Caco-2 (cell line): ENCODE measurements at places on chromosomes 2 and 18.

DNA sequence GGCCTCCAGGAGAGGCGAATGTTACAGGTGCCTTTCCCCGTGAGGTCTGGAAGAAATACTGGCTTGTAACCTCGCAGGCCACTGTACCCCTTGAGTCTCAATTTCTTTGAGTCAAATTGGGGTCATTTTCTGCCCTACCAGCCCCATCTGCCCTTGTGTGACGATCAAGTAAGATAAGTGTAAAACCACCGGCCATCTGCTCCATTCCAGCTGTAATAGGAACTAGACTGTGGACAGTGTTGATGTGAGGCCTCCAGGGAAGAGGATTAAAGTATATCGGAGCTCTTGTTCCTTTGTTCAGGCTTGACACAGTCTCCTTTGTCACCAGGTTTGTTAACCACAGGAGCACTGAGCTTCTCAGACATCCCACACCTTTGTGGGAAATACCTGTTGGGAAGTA is 65.6 kb downstream of the MRPS9 start:
- DNase-seq: no peak

GRCh38 chr2:216308576-216308975 is 63.7 kb downstream of the MARCHF4 start:
- DNase-seq: no peak

DNA sequence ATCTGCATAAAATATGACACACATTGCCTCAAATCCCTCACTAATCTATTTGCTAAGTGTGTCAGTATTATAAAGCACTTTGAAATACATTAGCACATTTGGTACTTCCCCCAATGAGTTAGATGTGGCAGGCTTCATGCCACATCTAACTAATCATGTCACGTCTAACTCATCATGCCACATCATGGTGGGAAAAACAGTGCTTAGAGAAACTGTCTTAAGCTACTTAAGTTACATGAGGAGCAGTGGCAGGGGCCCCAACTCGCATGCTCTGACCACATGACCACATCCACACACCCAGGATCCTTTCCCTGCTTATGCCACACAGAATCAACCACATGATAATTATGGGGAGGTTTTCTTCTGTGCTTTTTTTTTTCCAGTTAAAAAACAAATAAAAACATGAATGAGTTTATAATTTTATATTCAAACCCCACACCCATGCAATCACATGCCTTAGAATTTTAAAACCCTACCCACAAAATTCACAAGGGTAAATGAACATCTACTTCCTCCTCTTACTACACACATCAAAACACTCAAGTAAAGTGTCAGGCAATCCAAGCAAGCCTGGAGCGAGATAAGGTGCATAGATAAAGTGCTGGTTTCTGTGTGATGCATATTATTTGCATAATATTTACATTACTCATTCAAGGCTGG is 1.6 kb downstream of the ABCA12 start:
- DNase-seq: no peak

DNA sequence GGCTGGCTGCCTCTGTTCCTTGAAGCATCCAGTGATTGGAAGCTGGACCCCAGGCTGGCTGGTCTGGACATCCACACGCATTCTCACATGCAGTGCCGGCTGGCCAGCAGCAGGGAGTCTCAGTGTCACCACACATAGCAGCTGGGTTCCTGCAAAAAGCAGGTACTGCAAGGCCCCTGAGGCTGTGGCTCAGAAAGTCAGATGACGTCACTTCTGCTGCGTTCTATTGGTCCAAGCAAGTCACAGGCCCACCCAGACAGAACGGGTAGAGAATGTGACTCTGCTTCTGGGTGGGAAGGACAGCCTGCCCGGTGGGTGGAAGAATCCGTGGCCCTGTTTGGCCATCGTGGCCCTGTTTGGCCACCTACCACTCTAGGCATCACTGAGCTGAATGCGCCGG is 51.3 kb upstream of the SPP2 start:
- peak; percentile 7 for DNase-seq

GRCh38 chr2:85988914-85989270 is 100.1 kb upstream of the ST3GAL5 start:
- no peak for DNase-seq

GRCh38 chr2:46555011-46555410 is 75.6 kb downstream of the TMEM247 start:
- DNase-seq: no peak

GRCh38 chr2:65867446-65867845 is 435.0 kb upstream of the SPRED2 start:
- no peak for DNase-seq

DNA sequence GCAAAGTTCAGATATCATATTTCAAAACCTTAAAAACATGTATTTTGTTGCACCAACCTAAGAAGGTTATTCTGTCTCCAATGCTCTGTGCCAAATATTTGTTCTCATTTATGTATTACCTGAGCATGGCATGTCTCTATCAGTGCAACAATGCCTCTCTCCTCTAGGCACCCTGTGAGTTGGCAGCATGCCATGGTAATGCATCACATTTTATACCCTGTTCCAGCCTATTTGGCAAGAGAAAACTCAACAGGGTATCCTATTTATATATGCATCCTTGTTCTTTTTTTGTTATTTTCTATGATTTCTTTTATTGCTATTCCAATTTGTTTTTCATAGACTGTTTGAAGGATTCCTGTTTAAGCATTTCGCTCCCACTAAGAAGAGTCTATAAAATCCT is 126.3 kb upstream of the NRXN1 start:
- DNase-seq: no peak

GRCh38 chr2:79530443-79530842 is 17.6 kb downstream of the CTNNA2 start:
- DNase-seq: no peak

- DNase-seq: no peak
These were observed 225.7 kb upstream of the FANCL start for GRCh38 chr2:58466804-58467203.

DNA sequence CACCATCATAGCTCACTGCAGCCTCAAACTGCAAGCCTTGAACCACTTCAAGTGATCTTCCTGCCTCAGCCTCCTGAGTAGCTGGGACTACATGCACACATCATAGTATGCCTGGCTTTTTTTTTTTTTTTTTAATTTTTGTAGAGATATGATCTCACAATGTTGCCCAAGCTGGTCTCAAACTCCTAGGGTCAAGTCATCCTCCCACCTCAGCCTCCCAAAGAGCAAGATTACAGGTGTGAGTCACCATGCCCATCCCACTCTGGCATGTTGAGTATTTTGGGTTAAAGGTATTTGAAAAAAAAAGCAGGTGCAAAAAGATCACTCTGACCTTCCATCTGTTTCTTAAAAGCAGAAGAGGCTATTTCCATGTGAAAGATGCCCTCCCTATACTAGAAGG is 86.4 kb upstream of the FZD7 start:
- no peak for DNase-seq

DNA sequence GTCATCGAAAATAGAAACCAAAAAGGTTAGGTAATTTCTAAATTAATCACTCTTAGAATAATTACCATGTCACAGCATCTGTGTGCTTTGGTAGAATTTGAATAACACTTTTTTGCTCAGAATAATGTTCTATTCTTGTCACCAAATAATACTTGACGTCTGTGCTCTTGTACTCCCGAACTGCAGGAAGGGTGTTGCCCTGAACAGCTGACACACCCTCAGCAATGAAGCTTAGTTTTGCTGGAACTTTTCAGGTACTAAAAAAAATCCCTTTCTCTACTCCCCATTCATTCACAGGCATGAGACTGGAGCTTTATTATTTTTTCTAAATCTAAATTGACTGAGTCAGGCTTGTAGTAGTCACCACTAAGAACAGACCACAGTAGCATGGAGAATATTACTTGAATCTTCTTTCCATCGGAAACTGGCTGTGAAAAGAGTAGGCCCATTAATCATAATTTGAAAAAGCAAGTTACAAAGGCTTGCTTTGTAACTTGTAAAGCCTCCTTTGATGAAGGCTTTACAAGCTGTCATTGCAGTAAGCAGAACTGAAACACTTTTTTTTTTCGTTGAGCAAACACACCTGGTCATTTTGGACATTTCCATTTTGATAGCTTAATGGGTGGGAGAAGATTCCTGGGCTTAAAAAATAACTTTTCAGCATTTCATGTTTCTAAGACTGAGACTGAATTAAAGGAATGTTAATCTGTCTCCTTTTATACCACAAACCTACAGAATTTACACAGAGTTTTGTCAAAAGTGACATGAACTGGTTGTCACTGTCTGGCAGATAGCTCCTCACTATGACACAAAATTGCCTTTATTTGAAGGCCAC is 70.3 kb upstream of the PELI1 start:
- peak; percentile 69 for DNase-seq

- DNase-seq: no peak
These were observed 39.9 kb upstream of the TSPYL6 start for GRCh38 chr2:54295911-54296310.

GRCh38 chr2:96847586-96847985 is 3.8 kb upstream of the ANKRD23 start:
- DNase-seq: no peak

DNA sequence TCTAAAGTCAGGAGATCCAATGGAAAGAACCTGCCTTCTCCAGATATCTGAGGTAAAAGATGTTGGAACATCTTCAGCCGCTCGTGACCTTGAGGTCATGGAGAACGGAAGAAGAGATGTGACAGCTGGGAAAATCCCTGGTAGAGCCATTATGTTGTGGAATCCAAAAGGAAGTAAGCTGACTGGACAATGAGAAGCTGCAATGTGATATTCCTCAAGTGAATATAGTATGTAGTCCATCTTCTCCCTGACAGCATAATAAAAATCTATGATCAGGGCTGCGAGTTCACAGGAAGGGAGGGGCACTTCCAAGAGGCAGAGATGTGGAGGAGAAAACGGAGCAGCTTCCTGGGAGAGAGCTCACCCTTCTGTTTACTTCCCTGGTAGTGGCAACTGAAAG is 201.0 kb upstream of the SP5 start:
- DNase-seq: no peak

DNA sequence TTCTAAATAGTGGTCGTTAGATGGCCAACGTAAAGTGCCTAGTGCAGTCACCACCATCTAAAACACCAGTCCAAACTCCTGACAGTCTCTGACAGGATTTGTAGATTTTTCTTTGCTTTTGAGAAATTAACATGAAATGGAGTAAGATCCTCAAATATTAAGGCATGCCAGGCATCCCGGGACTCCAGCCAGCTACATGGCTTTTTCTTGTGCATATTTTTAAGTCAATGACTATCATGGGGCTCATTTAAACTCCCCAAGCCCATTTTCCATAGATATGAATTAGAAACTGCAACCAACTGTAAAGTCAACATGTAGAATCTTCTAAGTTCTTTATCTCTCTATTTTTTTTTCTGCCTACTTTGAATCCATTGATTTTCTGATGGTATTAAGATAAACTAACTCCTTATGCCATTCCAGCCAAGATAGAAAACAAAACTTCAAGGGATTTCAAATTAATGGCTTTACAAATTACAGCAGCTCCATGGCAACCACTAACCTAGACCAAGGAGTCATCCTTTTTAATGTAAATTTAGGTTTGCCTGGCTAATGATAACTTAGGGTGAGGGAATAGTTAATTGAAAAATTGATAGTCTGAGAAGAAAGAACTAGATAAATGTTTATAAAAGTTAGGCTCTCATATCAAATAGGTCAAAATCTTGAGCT is 764.1 kb upstream of the NXPH2 start:
- DNase-seq: no peak

DNA sequence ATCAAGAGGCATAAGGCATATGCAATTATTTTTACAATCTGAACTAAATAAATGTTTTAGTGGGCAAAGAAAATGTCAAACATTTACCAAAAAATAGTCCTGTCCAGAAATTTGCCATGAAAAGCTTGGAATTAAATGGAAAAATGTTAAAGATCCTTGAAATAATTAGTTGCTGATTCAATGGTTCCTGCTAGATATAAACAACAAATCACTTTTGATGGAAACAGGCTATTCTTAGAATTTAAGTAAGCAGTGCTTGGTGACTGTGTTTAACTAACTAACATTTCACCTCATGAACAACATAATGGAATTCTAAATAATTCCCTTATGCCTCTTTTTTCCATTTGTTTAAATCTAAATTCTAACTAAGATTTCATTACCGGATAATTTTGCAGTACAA is 3.9 kb downstream of the RND3 start:
- DNase-seq: no peak

GRCh38 chr2:74357627-74358026 is 14.4 kb upstream of the SLC4A5 start:
- no peak for DNase-seq

DNA sequence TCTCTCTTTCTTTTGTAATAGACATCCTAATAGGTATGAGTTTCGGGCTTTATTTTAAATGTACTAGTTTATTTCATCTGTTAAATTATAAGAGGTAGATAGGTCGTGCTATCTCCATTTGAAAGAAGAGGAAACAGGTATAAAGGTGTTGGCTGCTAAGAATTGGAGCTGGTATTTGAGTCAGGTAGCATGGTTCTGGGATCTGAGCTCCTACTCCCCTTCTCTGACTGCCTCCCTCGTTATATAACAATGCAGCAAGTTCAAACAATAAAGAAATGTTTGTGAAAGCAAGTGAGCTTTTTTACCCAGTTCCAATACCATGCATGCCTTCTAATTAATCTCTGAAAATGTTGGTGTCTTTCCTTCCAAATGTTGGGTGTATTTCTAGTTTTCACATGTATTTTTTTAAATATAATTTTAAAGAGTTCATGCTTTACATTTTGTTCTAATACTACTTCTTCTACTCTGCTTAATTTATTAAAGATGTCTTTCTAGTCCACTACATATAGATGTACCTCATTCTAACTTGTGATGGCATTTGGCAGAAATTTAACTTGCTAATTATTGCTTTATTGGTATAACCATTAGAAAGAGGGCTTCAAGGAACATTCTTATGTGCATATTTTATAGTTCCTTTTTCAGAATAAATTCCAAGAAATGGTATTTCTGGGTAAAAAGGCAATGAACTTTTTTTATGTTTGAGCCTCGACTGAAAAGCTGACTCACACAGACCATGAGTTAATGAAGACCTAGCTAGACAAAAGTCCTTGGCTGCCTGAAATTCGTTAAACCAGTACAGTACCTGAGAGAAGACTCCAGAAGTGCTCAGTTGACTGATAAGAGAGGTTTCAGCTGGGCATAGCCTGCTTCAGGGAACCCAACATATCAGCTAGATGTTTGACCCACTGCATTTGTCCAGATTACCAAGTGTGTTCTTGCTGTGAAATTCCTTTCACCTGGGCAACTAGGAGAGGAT is 133.5 kb downstream of the CERS6 start:
- DNase-seq: no peak

- no peak for DNase-seq
These were observed 71.2 kb downstream of the HPCAL1 start for GRCh38 chr2:10373931-10374330.

GRCh38 chr2:101753720-101754490 is 56.4 kb downstream of the MAP4K4 start:
- no peak for DNase-seq

- no peak for DNase-seq
These were observed 17.9 kb downstream of the SERPINB8 start for GRCh38 chr18:63987743-63988142.
